Mucosa of gallbladder (tissue), 1 donor: ENCODE measurements at places on chromosomes 1 and 21. TPM values are rescaled to one million over a fixed set of nuclear protein-coding genes. Genes with fewer than 3 reads are reported as not detected.

TCP10L gene
- total RNA-seq: 2.1 TPM

TTLL7 gene
- 58.0 TPM for total RNA-seq

PTPRU gene
- 17.7 TPM for total RNA-seq

NCAM2 gene
- total RNA-seq: 1.8 TPM

SRSF11 gene
- total RNA-seq: 127 TPM

MPZ gene
- total RNA-seq: 9.0 TPM

EFCAB14 gene
- 128 TPM for total RNA-seq

RSPH1 gene
- 5.6 TPM for total RNA-seq

TAF5L gene
- total RNA-seq: 21.5 TPM

ANKRD65 gene
- 10.1 TPM for total RNA-seq

GRCh38 chr1:230690101-230690500, 23.8 kb downstream of the AGT start:
- DNase-seq: no peak

- DNase-seq: no peak
Observed at GRCh38 chr1:207463021-207463420, 8.9 kb downstream of the CR2 start.

DNA sequence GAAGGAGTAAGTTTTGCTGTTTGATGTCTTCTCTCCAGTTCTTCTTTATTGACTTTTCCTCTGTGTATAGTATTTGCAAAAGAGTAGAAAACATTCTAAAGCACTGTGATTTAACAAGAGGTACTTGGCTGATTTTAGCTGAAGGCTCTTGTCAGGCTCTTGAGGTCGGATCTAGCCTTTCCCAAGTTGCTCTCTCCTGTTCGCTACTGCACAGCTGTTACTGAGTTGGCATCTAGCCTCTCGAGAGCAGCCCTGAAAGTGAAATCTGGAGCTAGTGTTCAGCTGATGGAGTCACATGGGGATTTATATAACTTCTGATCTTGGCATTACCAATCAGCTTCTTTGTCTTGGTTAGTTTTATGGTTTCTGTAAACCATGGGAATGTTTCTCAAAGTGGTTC, 193.1 kb downstream of the RYR2 start:
- no peak for DNase-seq

DNA sequence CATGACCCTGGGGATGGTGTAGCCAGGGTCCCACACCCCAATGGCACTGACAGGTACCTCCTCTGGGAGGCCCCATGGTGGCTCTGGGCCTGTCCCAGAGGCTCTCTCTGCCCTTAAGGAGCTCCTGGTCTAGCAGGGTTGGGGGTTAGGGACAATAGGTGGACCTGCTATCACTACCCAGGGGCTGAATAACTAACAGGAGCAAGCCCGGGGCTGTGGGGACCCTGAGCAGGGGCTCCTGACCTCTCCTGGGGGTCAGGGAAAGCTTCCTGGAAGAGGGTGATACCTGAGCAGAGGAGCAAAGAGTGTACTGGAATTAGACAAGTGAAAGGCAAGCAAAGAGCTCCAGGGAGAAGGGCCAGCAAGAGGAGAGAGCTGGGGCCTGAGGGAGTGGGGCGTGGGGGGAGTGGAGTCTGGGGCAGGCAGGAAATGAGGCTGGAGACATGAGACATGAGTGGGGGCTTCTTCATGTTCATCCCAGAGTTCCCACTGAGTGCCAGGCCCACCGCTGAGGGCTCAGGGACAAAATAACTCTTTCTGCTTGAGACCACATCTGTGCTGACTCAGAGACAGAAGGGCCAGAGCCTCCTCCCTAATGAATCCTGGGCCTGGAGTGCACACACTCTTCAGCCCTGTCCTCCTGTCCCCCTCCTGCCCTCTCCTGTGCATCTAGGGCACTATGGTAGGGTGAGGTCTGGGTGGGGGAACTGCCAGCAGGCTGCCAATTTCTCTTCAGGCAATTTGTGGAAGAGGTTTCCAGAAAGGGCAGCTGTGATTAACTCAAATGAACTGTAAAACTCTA, 517.6 kb downstream of the PTPRU start:
- DNase-seq: no peak

GRCh38 chr1:208137193-208137592, 107.0 kb downstream of the PLXNA2 start:
- no peak for DNase-seq

- no peak for DNase-seq
Observed at GRCh38 chr21:45558044-45558721, 15.9 kb upstream of the SLC19A1 start.

DNA sequence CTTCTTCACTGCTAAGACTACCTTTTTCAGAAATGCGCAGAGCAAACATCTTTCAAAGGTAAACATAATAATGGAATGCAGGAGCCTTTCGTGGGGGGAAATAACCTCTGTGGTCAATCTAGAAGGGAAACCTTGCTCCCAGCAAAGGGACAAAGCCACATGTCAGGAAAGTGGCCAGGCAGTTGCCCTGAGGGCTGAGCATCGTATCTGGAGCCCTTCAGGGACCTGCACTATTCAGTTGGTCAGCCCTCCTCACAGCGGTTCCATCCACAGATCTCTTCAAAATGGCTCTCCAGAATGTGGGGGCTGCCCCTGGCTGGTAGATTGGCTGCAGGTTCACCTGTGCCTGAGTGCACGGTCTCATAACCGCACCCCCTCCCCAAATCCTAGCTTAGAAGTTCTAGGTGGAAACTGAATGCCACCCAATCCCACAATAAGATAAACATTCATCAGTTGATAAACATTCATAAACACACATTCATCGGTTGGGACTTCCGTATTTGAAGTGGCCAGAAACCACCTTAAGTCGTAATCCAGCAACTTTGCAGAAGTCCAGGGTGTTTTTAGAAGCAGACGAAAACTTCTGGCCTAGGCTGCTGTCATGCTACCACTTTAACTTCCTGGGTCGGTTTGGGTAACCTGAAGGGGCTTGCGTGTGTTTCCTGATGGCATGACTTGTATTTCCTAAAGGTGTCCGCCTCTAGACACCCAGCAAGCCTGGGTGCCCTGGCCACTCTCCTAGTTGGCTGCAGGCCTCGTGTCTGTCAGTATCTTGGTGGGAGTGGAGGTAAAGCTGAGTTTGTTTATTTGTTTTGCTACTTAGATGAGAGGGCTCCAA, 50.5 kb downstream of the RASSF5 start:
- DNase-seq: peak; percentile 37

DNA sequence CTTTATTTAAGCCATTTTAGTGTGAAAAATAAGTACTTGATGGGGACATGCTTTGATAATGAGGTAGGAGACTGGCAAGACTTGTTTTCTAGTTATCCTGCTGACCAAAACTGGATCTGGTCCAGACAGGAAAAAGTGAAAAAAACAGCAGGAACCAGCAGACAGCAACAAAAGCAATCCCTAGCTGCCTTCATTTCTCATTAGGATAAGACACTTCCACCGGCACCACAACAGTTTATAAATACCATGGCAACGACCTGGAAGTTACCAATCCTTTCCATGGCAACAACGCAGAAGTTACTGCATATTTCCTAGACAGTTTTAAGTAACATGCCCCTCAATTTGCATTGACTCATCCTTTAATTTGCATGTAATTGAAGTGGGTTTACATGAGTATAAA, 993.8 kb upstream of the NCAM2 start:
- DNase-seq: no peak

DNA sequence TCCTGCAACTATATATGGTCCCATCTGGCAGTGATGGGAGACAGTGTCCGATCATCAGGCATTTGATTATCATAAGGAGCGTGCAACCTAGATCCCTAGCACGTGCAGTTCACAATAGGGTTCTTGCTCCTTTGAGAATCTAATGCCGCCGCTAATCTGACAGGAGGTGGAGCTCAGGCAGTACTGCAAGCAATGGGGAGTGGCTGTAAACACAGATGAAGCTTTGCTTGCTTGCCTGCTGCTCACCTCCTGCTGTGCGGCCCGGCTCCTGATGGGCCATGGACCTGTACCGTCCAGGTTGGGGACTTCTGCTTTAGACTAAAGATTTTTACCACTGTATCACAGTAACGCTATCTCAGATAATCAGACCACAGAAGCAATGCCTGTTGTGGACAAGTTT, 63.8 kb downstream of the TGFB2 start:
- no peak for DNase-seq

DNA sequence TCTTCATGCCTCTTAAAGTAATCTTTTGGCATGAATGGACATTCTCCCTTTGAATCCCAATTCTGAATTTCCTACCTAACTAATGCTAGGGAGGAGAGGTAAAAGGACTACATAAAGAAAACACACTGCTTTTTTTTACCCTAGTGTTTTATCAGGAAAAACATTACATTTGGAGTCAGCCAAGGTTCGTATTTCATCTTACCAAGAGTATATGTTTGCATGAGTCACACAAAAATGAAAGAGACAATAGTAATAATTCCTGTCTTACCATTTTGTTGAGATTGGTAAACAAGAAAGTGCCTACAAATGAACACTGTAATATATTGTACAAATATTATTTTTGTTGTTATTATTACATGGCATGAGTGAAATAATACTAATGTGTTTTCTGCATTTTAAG, 112.9 kb upstream of the WARS2 start:
- DNase-seq: no peak

DNA sequence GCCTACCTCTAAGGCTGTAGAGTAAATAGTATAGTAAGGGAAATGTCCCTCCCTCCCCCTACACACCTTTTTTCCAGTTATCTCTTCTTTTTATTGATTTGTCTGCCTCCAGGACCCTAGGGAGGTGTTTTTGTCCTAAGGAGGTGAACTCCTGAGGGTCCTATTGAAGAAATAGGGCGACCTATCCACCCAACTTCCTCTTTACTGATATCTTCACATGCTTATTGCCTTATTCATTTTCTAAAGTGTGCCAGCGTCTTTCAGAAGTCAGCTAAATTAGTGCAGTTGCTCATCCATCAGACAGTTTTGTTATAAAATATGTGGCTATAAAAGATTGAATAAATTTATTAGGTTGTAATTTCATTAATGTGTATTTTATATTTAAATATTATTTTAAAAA, 5.9 kb downstream of the BACH1 start:
- no peak for DNase-seq

DNA sequence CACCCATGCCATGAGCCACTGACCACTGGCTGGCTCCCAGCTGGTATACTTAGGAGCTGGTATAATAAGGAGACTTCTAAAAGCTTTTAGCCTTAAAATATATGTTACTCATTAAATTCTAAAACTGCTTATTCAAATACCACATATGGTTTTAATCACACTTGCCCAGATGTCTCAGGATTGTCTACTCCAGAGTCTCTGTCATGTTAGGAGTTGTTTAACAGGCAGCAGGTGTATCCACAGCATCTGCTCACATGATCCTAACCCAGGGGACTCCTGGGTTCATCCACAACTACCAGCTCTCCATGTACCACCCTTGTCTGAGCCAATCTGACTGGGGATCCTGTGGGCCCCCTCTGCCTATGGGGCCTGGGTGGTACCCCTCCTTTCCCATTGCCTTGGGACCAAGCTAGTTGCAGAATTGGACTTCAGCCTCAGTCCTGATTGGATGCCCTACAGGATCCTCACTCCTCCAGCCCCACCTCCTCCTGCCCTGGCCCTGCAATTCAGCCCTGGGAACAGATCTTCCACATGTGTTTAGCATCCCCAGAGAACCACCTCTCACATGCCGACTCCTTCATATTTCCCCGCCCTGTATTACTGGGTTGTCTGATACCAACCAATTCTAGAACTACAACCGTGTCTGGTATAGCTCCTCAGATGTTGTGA, 61.3 kb downstream of the BCAR3 start:
- no peak for DNase-seq

- DNase-seq: no peak
Observed at GRCh38 chr1:166869318-166870099, 6.6 kb downstream of the TADA1 start.

DNA sequence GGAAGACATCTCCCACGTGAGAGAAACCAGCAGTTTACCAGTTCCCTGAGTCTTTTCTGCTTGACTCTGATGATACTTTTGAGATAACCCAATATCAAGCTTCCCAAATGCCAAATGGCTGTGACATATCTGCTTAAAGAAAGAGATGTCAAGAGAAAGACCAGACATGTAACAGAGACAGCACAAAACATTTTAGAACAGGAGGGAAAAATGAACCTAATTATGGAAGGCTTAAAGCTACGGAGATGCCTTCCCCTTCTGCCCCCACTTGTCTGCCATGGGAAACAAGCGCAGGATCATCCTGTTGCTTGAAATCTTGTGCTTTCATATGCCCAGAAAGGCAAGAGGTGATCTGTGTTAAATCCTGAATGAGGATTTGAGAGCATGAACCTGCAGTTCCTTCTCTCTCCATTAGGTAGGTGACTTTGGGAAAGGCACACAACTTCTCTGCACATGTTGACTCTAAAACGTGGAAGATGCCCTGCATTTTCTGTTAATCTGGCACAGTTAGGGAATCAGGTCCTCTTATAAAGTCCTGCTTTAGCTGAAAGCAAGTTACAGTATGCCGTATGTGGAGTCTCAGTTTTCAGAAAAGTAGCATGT, 46.7 kb upstream of the MTR start:
- no peak for DNase-seq

GRCh38 chr1:157153746-157154145, 15.6 kb upstream of the ETV3 start:
- no peak for DNase-seq

- no peak for DNase-seq
Observed at GRCh38 chr1:185990565-185990964, 256.4 kb downstream of the HMCN1 start.

DNA sequence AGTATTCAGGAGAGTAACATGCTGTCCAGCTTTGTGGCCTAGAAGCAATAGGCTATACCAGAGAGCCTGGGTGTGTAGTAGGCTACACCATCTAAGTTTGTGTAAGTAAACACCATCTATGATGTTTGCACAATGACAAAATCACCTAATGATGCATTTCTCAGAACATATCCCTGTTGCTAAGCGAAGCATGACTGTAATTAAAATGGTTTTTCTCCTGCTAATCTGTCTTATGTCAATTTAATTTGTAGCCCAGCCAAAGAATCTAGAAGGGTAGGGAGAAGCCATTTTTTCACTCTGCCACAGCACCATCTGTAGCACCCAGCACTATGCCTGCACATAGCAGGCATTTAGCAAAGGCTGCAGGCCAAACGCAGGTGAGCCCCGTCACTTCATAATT, 2.0 kb upstream of the TTC24 start:
- no peak for DNase-seq

- peak; percentile 11 for DNase-seq
Observed at GRCh38 chr1:32538887-32539583, at the start of gene ZBTB8A. ZBTB8A (plus strand) TSS chr1:32539427; CDS start chr1:32592932, 53,505 bp downstream.

DNA sequence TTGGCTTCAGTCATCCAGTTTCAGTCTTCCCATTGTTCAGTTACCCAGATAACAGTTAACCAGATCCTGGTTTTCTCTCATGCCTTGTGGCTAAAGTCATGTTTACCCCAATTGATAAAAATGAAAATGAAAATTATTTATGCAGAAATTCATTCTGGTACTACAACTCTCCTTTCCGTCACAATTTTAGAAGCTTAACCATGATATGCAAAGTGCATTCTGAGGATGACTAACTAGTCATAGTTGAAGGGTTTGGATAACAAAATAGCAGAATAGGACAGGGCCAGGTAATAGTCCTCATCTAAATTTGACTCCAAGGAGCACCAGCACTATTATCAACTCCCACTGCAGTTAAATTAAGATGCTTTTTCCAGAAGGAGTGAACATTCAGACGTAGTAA, 94.7 kb downstream of the NTMT2 start:
- no peak for DNase-seq
